Bronchus fibroblast of lung (primary cell): ENCODE measurements at places on chromosomes 5 and 9. TPM values are rescaled to one million over a fixed set of nuclear protein-coding genes. Genes with fewer than 3 reads are reported as not detected.

Gene GHR
- total RNA-seq, result 1.0 and 1.3 TPM in 2 replicates

Gene SCGB3A1
- total RNA-seq, result not detected in 2 replicates

Gene GABRA6
- not detected in 2 replicates for total RNA-seq

Gene CD14
- total RNA-seq, result 0.17 TPM in 1 of 2 replicates, not detected in the other

Gene POU4F3
- 0.15 TPM in 1 of 2 replicates, not detected in the other for total RNA-seq

Gene CYLC2
- not detected in 2 replicates for total RNA-seq

Gene ZFP2
- 0.67 and 1.0 TPM in 2 replicates for total RNA-seq

Gene INSYN2B
- 5.2 and 5.7 TPM in 2 replicates for total RNA-seq

Gene SPINK13
- not detected in 2 replicates for total RNA-seq

Gene TAF11L10
- not detected in 2 replicates for total RNA-seq

Gene ARID3C
- total RNA-seq, result not detected in 2 replicates

Gene TAF11L5
- total RNA-seq, result not detected in 2 replicates

Gene CDH9
- total RNA-seq, result not detected in 2 replicates

Gene PIGO
- 22.4 and 26.3 TPM in 2 replicates for total RNA-seq

Gene ANKRD34B
- not detected in 2 replicates for total RNA-seq

Gene HMMR
- total RNA-seq, result 40.6 and 55.0 TPM in 2 replicates

Gene SCGB3A2
- total RNA-seq, result not detected in 2 replicates

Gene EIF4E1B
- not detected in 2 replicates for total RNA-seq

Gene SLC36A3
- not detected in 2 replicates for total RNA-seq

Gene PCDHGB6
- total RNA-seq, result 1.3 and 2.1 TPM in 2 replicates

Gene RASGRF2
- total RNA-seq, result 4.9 and 5.7 TPM in 2 replicates

Gene PCDHA6
- total RNA-seq, result 0.15 TPM in 1 of 2 replicates, not detected in the other
